ENCODE measurements at places on chromosomes 12 and 14. TPM values are rescaled to one million over a fixed set of nuclear protein-coding genes. Genes with fewer than 3 reads are reported as not detected.

SIX1 gene
- not detected for total RNA-seq

DNA sequence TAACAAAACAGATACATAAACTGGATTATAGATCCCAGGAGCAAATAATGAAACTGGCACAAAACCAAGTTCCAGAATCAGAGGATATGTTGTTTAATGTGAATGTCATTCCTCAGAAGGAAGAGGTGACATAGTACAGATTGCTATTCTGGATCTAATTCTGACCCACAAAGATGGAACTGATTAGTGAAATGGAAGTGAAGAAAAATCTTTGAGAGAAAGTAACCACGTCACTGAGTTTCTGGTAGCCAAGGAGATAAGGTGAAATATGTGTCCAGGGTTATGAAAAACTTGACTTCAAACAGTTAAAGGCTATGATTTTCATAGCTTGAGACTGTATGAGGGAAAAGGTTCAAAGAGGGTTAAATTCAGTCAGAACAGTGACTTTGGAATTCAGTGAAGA, 8.3 kb downstream of the OR10AD1 start:
- peaks cover 29% of the 10 kb centered on the region for H3K4me1 ChIP-seq
- no peak for DNase-seq
- H3K27me3 ChIP-seq: no peaks in the 10 kb centered on the region
- no peak overlapping the region for H3K4me3 ChIP-seq
- no peak overlapping the region for H3K27ac ChIP-seq
- H3K36me3 ChIP-seq: no peaks in the 10 kb centered on the region

MUCL1 gene
- not detected for total RNA-seq

KRT83 gene
- total RNA-seq: not detected

DNA sequence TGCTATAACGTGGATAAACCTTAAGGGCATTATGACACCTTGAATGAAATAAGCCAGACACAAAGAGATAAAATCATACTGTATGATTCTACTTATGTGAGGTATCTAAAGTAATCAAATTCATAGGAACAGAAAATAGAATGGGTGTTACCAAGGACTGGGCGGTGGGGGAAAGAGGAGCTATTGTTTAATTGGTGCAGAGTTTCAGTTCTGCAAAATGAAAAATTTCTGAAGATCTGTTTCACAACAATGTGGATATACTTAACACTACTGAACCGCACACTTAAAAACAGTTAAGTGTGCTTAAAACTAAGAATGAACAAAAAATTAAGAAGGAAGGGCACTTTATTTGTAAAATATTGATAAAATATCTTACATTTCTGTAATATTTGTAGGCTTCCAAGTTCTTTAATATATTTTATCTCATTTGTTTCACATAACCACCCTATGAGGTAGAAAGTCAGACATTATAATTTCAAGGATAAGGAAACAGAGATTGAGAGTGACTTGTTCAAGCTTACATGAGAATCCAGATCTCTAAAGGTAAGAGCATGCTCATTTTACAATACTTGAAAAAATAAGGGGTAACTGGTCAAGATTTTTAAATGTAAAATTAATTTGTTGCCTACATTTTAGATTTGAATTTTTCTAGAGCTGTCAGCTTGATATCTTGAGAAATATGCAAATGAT, 14.9 kb downstream of the LTA4H start:
- H3K4me3 ChIP-seq: no peak overlapping the region
- no peak overlapping the region for H3K27ac ChIP-seq
- H3K4me1 ChIP-seq: peaks cover 3% of the 10 kb centered on the region

- H3K27me3 ChIP-seq: no peaks in the 10 kb centered on the region
- H3K4me1 ChIP-seq: no peaks in the 10 kb centered on the region
- no peak overlapping the region for H3K27ac ChIP-seq
- no peak for DNase-seq
- H3K36me3 ChIP-seq: peaks cover 9% of the 10 kb centered on the region
- no peak overlapping the region for H3K4me3 ChIP-seq
Measured at GRCh38 chr14:66993512-66993911, 195.7 kb upstream of the GARIN2 start.

- DNase-seq: no peak
- peaks cover 9% of the 10 kb centered on the region for H3K36me3 ChIP-seq
- H3K4me1 ChIP-seq: no peaks in the 10 kb centered on the region
- H3K4me3 ChIP-seq: no peak overlapping the region
- no peak overlapping the region for H3K27ac ChIP-seq
Measured at GRCh38 chr14:99664937-99665273, 19.2 kb upstream of the CYP46A1 start.

TROAP gene
- 0.66 TPM for total RNA-seq

- no peaks in the 10 kb centered on the region for H3K27me3 ChIP-seq
- no peak for DNase-seq
- H3K27ac ChIP-seq: peak overlapping the region; percentile 27
- peaks cover 46% of the 10 kb centered on the region for H3K4me1 ChIP-seq
- no peaks in the 10 kb centered on the region for H3K36me3 ChIP-seq
Measured at GRCh38 chr14:54866588-54866987, 36.0 kb downstream of the GCH1 start.

DDN gene
- total RNA-seq: 1.4 TPM

- no peaks in the 10 kb centered on the region for H3K27me3 ChIP-seq
- no peaks in the 10 kb centered on the region for H3K36me3 ChIP-seq
- no peak overlapping the region for H3K27ac ChIP-seq
- H3K4me1 ChIP-seq: peaks cover 98% of the 10 kb centered on the region
- no peak overlapping the region for H3K4me3 ChIP-seq
Measured at GRCh38 chr14:96511667-96512066, 9.5 kb downstream of the PAPOLA start.

OTUB2 gene
- 0.27 TPM for total RNA-seq

DNA sequence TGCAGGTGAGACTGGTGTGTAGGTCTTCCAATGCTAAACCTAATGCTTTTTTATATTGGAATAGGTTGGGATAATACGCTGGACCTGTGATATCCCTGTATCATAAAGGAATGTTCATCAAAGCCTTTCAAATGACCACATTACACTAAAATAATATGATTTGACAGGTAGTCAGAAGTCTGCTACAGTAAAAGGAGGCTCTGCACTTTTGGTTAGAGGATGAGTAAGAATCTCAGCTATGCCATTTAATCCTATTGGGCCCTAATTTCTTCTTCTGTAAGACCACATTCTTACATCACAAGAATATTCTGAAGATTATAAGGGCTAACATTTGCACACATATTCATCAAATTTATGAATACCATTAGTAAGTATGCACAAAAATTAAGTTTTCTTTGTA, 250.5 kb upstream of the FLRT2 start:
- H3K4me1 ChIP-seq: no peaks in the 10 kb centered on the region
- no peak overlapping the region for H3K27ac ChIP-seq
- DNase-seq: no peak
- no peak overlapping the region for H3K4me3 ChIP-seq

SCFD1 gene
- 34.8 TPM for total RNA-seq

IPO8 gene
- 25.2 TPM for total RNA-seq

AKAP6 gene
- total RNA-seq: 218 TPM
